Stimulated activated CD4-positive, alpha-beta T cell treated with anti-CD3 and anti-CD28 coated beads, Interleukin-15, amount 100 ng/mL, for 1 hour (primary cell): ENCODE measurements at places on chromosomes 1 and 21.

GRCh38 chr1:46940307-46940706, 969 bp downstream of the CYP4A11 start:
- DNase-seq: no peak

DNA sequence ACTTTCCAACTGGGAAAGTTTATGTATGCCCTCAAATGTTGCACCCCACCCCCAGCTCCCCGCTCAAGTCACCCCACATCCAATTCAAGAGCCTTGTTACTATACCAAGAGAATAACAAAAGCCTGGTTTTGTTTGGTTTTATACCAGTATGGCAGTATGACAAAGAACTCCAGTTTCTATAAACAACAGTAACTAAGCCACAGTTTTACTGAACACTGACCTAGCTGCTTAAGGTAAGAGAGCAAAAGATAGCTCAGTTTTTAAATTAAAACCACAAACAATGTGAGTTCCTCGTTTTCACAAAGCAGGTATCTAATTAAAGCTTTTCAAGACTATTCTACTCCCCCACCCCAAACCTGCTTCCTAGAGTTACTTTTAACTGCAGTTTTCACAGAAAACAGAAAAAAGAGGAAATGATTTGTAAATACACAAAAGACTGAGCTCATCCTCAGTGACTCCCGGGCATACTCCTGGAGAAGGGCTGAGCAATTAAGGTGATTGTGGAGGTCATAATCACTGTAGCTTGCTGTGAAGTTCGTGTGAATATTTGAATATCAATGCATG, 59.3 kb upstream of the LHX8 start:
- no peak for DNase-seq

GRCh38 chr1:182264185-182264584, 127.4 kb downstream of the GLUL start:
- no peak for DNase-seq

- no peak for DNase-seq
Measured at GRCh38 chr1:117568999-117569398, 36.8 kb upstream of the TENT5C start.

DNA sequence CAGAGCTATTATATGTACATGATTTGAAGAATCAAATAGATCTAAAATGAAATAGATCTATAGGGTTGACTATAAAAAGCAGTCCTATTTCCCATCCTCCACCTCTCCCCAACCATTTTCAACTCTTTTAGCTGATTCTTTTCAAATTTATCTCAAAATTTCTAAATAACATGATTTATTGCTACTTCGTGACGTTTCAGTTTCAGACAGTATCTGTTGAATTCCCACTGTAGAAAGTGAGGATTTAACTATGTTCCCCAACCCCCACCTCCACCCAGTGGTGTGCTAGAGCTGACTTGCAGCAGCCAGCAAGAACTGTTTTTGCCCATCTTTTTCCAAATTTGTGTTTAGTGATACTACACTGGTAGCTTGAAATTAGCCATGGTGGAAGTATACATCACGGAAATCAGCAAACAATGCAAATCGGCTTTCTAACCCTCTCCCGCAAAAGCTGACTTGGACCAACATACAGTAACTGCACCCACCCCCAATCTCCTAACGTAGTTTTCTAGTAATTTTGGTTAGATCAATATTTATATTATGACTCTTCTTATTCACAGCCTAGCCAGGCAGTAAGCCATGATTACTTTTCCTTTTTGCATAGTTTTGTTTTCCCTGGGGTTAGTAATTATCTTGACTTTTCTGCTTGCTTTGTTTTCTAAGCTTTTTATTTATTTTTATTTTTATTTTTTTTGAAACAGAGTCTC, 10.9 kb downstream of the SEMA4A start:
- DNase-seq: no peak

DNA sequence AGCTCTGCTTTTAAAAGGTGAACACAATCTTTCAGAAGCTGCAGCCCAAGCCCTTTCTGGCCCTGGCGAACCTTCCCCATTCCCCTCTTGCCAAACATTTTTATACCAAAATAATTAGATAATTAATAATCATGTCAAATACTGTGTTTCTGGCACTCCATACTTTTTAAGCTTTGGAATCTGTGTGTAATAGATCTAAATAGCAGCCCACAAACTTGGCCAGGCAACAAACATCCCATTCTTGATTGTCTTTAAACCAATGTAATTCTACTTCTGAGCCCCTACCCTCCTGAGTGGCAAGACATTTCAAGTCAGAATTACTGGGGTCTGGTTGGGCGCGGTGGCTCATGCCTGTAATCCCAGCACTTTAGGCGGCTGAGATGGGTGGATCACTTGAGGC, 137.7 kb downstream of the NAV1 start:
- DNase-seq: no peak

DNA sequence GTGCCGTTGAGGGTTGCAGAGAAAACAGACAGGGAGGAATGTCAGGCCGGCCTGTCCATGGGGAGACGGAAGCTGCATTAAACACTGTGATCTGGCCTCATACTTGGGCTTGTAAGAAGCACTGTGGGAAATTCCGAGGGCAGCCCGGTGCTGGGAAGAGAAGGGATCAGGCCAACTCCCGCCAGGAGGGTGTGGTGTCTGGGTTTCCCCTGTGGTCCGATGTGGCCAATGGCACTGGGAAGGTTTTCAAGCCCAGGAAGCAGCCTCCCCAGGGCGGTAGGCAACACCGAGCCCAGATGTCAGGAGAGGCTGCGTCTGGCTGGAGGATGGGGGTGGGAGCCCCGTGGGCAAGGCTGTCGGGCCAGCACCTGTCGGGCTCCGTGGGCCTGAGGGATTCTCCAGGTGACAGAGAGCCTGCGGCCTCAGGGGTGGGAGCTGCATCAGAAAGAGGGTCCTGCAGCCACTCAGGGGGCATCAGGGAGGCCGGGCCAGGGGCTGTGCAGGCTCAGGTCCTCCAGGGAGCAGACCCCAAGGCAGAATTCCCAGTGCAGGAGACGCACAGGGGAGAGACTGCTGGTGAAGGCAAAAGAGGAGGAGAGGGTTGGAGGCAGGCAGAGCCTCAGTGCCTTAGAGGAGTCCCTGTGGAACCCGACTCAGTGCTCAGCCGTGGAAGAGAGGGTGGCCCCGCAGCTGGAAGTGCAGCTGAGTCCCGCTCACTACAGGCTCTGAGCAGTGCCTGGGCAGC, 8.4 kb downstream of the UBASH3A start:
- no peak for DNase-seq

GRCh38 chr1:170064821-170065220, 9.7 kb downstream of the KIFAP3 start:
- DNase-seq: no peak

- DNase-seq: no peak
Measured at GRCh38 chr1:61169634-61170033, 87.3 kb downstream of the NFIA start.

DNA sequence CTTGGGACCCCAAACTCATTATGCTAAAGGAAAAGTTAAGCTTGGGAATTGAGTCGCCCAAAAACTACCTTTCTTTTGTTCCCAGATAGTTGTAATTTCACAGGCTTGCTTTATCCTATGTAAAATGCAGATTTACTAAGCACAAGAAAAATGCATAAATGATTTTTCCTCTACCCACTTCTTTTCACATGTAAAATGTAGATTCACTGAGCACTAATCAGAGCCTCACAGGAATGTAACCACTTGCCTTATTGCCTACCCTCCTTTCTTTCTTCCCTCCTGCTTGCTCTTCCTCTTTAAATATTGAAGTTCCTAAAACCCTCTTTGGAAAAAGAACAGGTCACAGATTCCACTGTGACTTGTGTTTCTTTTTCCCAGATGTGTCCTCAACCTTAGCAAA, 18.3 kb downstream of the CAPN8 start:
- no peak for DNase-seq

DNA sequence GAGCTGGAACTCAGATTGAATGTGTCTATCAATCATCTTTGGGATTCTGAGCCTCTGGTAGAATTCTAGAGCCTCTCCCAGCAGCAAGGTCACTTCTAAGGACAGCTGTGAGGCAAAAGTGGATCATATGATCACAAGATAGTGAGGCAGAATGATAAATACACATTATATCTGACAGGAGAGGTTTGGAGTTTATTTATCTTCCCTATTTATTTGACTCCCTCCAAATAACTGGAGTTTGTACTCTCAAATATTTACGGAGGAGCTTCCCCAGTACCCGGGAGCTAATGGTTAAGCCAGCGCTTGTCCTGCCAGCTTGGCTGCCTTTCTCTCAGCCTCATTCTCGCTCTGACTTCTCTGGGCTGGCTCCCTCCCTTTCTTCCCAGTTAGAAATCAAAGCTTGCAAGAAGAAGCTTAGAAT, 2.3 kb downstream of the HMGCS2 start:
- DNase-seq: no peak

DNA sequence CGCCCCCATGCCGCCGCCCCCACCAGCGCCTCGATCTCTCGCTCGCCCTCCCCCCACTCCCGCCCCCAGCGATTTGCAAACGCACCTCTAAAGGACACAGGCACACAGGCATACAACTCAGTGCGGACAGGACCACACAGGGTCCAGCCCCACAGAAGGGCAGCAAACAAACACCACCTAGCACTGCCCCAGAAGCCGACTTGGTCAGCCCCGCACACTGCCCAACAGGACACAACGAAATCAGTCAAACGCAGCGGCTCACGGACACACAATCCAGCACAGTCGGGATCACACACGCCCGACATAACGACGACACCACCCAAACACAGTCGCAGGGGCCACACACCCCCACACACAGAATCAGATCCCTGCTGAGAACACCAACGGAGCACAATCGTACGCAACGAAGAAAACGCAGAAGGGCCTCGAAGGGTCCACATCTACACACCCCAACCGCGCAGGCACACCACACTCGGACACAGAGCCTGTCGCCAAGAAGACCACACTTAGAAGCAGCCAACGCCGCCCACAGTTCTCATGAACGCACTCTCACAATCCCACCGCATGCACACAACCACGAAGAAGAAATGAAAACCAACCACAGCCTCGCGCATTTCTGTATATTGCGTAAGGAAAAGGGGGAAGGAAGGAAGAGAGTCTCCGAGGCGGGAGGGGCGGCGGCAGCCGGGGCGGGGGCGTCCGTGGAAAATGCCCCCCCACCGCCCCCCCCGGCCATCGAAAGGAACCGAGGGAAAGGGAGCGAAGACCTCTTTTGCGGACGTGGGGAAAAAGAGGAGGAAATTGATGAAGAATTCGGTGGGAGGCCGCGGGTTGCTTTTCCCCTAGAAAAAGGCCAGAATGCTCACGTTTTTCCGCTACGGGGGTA, 481 bp downstream of the TAL1 start:
- DNase-seq: no peak
